ENCODE measurements at places on chromosomes 5 and 9.

GRCh38 chr5:34608859-34609648 is 47.1 kb upstream of the RAI14 start:
- DNase-seq = peak; percentile 23
- H3K4me3 ChIP-seq = no peak overlapping the region
- no peaks in the 10 kb centered on the region for H3K36me3 ChIP-seq
- H3K27ac ChIP-seq = no peak overlapping the region

DNA sequence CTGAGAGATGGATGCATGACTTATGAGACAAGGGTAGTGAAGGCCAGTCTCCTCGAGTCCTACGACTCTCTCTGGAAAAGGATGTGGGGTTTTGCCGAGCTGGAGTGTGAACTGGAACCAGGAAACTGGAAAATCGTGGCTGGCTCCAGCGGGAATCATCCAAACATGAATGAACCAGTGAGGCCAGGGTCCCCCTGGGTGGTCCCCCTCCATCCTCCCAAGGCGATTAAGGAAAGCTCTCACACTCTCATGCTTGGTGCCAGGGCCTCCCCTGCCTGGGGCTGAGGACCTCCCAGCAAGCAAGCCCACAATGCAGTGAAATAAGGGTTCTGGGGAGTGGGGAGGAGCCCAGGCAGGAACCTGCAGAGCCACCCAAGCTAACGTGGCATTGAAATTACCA is 9.6 kb upstream of the AMBP start:
- no peaks in the 10 kb centered on the region for H3K4me1 ChIP-seq
- no peak overlapping the region for H3K4me3 ChIP-seq
- no peak overlapping the region for H3K27ac ChIP-seq
- H3K36me3 ChIP-seq = no peaks in the 10 kb centered on the region

- DNase-seq = peak; percentile 10
- H3K4me3 ChIP-seq = no peak overlapping the region
- no peaks in the 10 kb centered on the region for H3K27me3 ChIP-seq
- no peak overlapping the region for H3K27ac ChIP-seq
- no peaks in the 10 kb centered on the region for H3K4me1 ChIP-seq
Measured at GRCh38 chr9:104073770-104074133, 20.4 kb upstream of the SMC2 start.

GRCh38 chr5:113771483-113771882 is 258.0 kb downstream of the YTHDC2 start:
- H3K27me3 ChIP-seq = no peaks in the 10 kb centered on the region
- no peaks in the 10 kb centered on the region for H3K36me3 ChIP-seq
- no peaks in the 10 kb centered on the region for H3K4me1 ChIP-seq
- no peak overlapping the region for H3K4me3 ChIP-seq
- DNase-seq = no peak
- no peak overlapping the region for H3K27ac ChIP-seq

- no peak for DNase-seq
- no peaks in the 10 kb centered on the region for H3K27me3 ChIP-seq
- H3K27ac ChIP-seq = no peak overlapping the region
- no peaks in the 10 kb centered on the region for H3K36me3 ChIP-seq
- H3K4me3 ChIP-seq = no peak overlapping the region
Measured at GRCh38 chr5:66553916-66554575, 42.1 kb upstream of the MAST4 start.

DNA sequence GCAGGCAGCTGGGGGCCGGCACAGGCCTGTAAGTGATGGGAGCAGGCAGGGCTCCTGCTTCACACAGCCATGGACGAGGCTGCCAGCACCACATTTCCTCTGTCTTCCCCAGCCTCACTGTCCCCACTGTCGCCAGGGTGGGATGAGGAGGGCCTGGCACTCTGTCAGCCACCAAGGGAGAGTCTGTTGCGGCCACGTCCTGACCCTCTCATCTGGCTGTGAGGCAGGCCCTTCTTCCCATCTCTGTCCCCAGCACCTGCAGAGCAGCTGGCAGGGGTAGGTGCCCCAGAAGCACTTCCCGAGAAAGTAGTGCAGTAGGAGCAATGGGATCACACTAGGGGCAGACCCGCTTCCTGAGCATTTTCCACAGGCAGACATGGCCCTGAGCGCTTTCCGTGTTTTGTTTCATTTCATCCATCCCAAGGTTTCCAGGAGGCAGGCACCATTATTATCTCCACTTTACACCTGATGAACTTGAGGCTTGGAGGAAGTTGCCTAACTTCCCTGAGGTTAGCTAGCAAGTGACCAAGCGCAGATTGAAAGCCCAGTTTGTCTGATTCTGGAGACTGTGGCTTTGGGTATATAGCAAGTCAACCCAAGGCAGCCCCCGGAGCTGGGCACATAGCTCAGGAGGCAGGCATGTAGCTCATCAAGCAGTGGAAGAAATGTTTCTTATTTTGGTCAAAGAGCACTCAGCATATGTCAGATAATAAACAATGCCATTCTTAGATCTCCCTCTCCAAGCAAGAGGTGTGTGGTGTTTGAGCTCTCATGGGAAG is 202.4 kb downstream of the DAB2IP start:
- DNase-seq = no peak
- H3K36me3 ChIP-seq = no peaks in the 10 kb centered on the region
- H3K4me1 ChIP-seq = no peaks in the 10 kb centered on the region
- no peak overlapping the region for H3K4me3 ChIP-seq
- H3K27ac ChIP-seq = no peak overlapping the region

Measured in prostate gland (tissue), 2 donors.